T47D (cell line): ENCODE measurements at places on chromosomes 2 and 18.
A peak's percentile ranks its signal among the peaks of the same experiment; 100 is the strongest.

GRCh38 chr2:229921892-229922448 lies at the start of gene TRIP12:
Gene TRIP12 (minus strand): TSS chr2:229922009. CDS start chr2:229880079, 41,930 bp downstream.
- DNase-seq, result peak; percentile 95

GRCh38 chr2:214341646-214342045 lies 69.2 kb upstream of the VWC2L start:
- no peak for DNase-seq

- no peak for DNase-seq
These were observed 844.9 kb downstream of the CPS1 start for GRCh38 chr2:211401328-211401727.

DNA sequence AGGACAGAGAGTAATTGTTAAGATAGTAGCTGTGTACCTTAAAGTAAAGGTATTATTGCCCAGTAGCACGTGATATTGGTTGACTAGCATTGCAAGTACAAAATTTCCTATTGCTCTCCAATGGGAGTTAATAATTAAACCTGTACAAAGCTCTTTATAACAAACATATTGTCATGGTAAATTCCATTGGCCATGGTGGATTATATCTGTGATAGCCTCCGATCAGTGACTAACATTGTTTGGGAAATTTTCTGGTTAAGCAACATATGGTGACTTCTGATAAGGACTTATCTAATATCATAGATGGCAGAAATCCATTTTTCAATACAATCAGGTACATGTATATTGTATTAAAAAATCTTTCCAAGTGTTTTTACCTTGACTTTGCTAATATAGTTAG lies 360.8 kb downstream of the DCC start:
- DNase-seq, result no peak

GRCh38 chr18:79545736-79546171 lies 133.8 kb upstream of the CTDP1 start:
- DNase-seq, result no peak

- no peak for DNase-seq
These were observed 63.9 kb downstream of the STK39 start for GRCh38 chr2:168183308-168183997.

DNA sequence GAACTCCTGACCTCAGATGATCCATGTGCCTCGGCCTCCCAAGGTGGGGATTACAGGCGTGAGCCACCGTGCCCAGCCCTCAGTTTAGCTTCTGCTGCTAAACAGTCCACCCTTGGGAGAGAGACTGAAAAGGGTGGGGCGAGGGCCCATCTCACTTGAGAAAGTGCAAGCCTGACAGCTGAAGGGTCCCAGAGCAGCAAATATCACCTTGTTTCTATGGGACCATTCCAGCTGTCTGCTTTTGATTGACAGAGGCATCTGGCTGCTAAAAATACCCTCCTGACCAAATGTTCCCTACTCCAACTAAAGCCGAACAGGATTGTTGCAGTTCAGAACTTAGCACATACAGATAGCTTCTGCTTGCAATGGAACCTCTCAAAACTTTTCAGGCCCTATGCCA lies 436 bp upstream of the SMYD1 start:
- no peak for DNase-seq

GRCh38 chr2:231720987-231721966 lies 13.0 kb downstream of the PTMA start:
- DNase-seq, result no peak

- DNase-seq, result no peak
These were observed 120.6 kb downstream of the PTRHD1 start for GRCh38 chr2:24672589-24672988.

- no peak for DNase-seq
These were observed 128.1 kb upstream of the PDE1A start for GRCh38 chr2:182554950-182555349.

DNA sequence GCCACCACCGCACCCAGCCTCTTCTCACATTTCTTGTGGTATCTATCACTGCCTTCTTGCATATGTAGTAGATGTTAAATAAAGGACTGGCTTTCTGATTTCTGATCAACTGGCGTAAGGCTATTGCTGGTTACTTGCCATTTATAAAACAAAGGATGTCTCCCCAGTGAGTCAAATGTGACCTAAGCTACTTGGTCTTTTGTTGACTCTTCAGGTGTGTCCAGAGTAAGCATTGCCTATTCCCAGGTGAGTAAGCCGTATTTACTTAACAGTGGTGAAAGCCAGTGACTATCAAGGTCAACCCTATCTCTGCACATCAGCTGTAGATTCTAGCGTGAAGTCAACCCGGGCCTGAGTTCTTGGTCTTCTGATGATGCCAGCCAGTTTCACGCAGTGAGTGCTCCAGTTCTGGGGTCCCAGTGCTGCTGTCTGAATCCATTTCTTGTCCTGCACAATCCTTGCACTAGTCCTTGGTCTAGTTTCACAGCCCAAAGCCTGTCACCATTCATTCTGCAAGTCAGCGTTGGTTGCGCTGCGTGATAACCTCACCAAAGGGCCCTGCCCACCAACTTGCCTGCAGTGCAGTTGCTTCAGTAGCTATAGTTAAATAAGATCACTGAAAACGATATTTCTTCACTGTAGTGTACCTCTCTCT lies 120.2 kb downstream of the GBX2 start:
- DNase-seq, result no peak

DNA sequence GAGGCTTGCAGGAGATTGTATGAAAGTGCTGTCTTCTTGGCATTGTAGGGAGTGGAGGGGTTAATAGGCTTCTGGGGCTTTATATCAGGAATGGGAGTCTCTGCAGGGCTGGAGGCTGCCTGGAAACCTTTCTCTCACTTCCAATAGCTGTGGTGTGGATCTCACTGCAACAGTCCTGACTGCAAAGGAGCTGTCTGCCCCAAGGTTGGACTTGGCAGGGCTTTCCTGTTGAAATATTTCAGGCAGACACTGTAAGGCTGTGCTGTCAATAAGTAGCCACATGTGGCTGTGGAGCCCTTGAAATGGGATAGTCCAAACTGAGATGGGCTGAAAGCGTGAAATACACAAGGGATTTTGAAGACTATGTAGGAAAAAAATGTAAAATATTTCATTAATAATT lies 399.1 kb upstream of the SPRED2 start:
- no peak for DNase-seq

- DNase-seq, result no peak
These were observed 11.9 kb downstream of the SLC14A2 start for GRCh38 chr18:45627204-45627526.

GRCh38 chr2:3493615-3494007 lies 25.7 kb downstream of the ADI1 start:
- peak; percentile 18 for DNase-seq

DNA sequence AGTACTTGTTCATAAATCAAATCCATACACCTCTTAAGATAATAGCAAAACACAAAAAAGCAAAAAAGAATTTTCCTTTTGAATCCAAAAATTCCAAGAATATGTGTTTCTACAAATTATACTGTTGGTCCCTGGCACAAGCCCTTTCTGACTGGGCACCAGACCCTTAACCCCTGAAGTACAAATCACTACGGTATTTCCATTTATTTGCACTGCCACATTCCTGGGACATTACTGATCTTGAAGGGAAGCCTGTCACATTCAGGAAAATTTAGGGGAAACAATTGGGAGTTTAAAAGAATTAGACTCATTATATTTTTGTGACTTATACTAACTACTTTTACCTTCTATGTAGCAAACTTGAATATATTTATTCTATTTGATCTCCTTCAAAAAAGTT lies 98.8 kb downstream of the ZNF521 start:
- DNase-seq, result no peak

DNA sequence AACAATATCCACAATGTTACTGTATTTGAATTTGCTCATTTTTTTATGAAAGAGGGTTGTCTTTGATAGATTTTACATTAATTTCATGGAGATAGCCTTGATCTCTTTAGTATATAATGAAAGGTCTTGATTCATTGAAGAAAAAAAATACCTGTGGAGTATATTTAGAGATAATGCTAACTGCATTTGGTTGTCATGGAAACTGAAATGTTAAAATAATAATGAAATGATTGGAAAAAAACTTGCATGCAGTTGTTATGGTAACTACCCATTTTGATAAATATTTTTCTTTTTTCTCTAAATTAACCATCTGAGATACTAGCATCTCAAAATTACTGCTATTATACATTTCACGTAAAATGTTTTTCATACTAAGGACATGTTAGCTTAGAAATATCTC lies 712.7 kb upstream of the FAM98A start:
- no peak for DNase-seq

- no peak for DNase-seq
These were observed 49.2 kb upstream of the PPP1CB start for GRCh38 chr2:28702415-28702861.

GRCh38 chr2:230865766-230866755 lies 1.3 kb downstream of the ITM2C start:
- peak; percentile 15 for DNase-seq

- DNase-seq, result no peak
These were observed 6.3 kb upstream of the EN1 start for GRCh38 chr2:118853651-118854291.

DNA sequence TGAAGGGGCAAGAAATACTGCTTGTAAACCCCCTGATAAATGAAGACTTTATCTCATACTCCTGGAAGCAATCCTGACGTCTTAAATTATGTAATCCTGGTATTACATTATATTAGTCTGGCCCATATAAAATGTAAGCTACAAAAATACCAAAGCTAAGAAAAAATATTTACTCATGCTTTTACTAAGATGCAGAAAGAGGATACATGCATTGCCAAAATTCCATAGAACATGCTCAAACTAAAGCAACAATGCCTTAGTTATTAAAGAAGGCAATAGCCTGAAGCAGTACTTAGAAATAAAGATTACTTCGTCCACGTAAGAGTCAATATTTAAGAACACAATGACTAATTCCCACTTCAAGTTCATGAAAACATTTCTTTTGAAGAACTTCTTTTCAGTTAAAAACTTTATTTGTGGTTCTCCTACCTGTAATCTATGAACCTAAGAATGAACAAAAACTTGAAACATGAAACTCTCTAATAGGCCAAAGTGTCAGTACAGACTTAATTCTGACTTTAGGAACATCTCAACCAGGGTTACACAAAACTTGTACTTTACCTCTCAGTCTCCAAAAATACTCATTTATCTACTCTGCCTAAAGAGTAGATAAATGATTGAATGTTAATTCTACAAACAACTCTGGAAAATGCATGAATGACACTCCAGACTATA lies 117.3 kb downstream of the THADA start:
- peak; percentile 84 for DNase-seq

DNA sequence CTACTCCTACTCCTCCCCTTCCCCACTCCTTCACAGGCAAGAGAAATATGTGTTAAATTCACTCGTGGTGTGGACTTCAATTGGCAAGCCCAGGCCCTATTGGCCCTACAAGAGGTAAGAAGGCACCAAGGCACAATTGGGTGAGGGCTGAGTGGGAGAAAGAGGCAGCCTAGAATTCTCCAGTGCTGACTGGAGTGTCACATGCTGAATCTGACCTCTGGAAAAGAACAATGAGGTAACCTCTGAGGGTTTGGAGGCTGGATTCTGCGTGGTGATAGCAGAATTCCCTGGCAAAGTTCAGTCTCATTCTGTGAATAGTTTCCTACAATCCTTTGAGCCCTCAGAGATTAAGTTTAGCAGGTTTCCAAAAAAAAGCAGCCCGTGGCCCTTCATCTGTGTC lies 6.9 kb downstream of the CENPA start:
- no peak for DNase-seq

DNA sequence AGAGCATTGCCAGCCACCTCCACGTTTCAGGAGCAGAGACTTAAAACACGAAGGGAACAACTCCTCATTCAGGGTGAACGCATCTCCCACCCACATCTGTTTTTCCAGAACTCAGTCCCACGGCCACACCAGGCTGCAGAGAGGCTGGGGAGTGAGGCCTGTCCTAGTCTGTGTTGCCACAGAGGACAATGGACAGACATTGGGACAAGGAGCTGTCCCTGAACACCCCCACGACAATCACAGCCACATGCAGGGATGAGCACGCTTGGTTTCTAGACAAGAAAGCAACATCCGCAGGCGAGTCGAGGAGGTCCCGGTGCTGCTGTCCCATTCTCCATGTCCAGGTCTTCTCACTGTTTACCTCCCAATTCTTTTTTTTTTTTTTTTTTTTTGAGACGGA lies 167.4 kb downstream of the EIPR1 start:
- DNase-seq, result no peak

DNA sequence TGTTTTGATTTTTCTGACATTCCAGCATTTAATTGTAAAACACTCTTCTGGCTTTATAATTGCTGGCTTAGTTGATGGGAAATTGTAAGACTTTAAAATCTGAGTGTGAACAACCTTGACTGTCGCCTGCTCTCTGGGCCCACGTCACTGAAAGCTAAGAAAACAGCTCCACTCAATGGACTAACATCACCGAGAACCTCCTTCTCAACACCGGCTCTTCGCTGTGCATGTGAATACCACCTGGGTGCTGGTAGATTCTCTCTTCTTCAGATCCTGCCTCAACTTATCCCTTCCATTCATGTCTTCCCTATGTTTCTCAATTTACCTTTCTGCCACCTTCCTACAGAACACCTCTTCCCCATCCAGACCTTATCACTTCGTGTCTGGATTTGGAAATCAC lies 523.1 kb upstream of the ID2 start:
- DNase-seq, result peak; percentile 2

DNA sequence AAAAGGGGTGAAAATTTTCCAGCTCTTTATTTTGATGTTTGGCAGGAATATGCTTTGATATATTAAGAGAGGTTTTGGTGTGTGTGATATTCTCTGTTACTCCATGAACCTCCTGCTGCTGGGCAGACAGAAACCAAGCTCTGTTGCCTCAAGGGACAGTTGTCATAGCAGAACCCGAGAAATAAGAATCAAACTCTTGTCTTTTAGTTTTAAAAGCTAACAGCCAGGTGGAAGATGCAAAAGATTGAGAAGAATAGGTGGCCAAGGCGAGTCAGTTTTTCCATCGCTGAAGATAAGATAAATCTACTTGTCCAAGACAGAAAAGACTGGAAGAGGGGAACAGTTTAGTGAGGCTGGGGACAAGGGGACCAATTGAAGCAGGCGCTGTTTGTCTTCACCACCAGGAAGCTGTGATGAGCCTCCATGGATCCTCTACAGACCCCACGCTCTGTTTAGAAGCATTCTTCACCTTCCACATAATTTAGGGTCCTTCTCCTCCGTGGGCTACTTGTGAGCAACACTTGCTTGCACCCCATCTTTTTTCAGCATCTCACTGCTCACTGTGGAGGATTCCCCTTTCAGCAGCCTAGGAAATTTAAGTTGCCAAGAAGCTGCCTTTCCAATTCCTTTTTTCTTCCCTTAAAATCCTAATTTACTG lies 23.9 kb downstream of the PMAIP1 start:
- DNase-seq, result no peak

GRCh38 chr2:61967262-61967661 lies 61.8 kb downstream of the COMMD1 start:
- DNase-seq, result no peak

DNA sequence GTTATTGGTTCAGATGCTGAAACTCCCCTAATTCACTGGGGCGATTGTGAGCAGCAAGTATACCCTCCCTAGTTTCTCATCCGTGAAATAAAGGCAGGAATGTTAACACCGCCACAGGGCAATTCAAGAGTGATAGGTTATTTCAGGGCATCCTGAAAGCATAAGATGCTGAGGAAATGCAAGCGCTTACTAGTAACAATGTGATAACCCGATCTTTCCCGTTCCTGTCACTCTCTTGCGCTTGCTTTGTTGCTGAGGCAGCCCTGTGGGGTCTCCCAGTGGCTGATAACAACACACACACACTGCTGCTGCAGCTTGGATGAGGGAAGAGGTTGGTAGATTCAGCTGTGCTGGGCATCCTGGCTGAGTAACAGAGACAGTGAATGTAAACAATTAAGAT lies 259.3 kb downstream of the AGPS start:
- no peak for DNase-seq

- DNase-seq, result no peak
These were observed 1980.4 kb downstream of the SUCLG1 start for GRCh38 chr2:82478641-82479040.
